ENCODE measurements at places on chromosomes 6 and 20.

DNA sequence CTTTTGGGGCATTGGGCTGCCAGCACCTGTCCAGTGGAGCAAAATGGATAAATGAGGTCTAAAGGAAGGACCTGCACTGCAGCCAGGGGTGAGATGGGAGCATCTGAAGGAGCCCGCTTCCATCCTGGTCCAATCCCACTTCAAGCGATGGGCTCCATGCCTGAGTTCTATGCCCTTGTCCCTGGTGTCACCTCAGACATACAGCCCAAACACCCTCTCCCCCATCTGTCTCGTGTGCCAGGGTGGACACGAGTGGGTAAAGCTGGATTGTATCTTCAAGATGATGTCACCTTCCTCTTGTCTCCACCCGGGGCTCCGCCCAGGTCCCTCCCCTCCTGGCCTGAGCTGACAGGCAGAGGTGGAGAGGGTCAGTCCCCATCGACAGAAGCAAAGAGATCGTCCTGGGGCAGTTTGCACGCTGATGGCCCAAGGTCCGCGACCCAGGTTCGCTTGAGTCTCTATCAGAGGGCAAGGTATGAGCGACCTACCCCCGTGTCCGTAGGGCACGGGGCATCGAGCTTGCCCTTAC is 544 bp downstream of the SMIM29 start:
- DNase-seq = no peak

DNA sequence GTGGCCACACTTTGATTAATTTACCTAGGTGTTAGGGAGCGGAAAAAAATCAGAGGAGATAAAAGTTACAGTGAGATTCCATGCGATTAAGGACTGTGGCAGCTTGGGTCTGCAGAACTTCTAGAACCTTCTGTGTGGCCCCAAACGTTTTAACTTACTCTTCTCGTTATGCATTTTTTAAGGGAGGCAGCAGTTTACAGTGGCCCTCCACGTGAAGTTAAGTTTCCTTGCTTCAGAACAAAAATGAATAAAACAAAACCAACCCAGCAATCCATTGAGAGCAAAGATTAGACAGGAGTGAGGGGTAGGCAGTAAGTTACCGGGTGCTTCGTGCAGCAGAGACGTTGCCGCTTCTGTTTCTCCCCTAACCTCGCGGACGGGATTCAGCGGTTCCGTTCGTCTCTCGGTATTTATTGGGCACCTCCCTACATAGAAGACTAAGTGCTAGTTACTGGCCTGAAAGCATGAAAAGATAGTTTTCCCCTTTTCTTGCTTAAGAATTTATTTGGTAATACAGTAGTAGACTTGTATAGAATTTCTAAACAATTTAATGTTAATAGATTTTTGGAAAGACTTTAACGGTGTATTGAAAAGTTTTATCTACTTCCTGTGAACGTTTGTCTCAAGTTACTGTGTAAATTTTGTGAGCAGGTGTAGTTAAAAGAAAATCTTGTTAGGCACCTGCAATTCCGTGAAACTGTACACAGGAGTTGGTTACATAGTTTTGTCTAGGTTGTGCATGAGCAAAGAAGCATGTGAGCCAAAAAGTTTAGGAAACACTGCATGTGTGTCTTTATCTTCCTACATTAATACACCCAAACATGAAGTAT is 1.1 kb downstream of the BAG2 start:
- DNase-seq = peak; percentile 7

DNA sequence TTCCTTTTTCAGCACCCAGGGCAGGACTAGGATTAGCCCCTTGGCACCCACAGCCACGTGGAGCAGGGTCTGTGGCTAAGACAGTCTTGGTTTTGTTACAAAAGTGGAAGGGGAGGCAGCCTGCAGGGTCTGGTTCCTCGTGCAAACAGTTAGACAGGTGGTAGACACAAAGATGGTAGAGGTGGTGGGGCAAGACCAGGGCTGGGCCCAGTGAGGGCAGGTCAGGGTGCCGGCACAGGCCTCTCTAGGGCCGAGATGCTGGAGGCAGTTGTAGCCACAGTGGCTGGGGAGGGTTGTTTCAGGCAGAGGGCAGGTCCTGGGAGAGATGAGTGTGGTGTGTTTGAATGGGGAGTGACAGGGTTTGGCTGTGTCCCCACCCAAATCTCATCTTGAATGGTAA is 161.6 kb downstream of the SMOC2 start:
- DNase-seq = no peak

- no peak for DNase-seq
Measured at GRCh38 chr6:4398791-4399190, 263.4 kb upstream of the ECI2 start.

- DNase-seq = no peak
Measured at GRCh38 chr6:75347898-75348610, 63.5 kb upstream of the TMEM30A start.

GRCh38 chr6:101462576-101462975 is 69.1 kb downstream of the GRIK2 start:
- DNase-seq = no peak

- DNase-seq = no peak
Measured at GRCh38 chr6:127949251-127949650, 48.4 kb upstream of the THEMIS start.

- DNase-seq = no peak
Measured at GRCh38 chr20:39083761-39084160, 121.6 kb downstream of the DHX35 start.

GRCh38 chr6:56374841-56375369 is 127.5 kb upstream of the COL21A1 start:
- DNase-seq = no peak

DNA sequence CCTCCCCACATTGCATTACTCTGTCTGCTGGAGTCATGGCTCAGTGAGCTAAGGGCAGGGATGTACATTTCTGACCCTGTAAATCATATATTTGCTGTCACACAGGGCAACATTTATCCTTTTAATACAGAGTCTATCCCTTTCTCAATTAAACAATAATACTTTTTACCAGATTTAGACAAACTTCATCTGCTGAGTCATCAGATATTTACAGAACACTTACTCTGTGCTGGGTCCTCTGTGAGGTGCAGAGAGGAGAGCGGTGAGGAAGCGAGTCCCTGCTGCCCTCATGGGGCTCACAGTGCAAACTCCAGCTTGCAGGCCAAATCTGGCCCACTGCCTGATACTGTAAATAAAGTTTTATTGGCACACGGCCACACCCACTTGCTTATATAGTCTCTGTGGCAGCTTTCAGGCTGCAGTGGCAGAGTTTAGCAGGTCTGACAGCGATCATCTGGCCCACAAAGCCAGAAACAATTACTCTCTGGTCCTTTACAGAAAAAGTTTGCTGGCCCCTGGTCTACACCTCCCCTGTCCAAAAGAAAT is 144.5 kb downstream of the CDH26 start:
- no peak for DNase-seq

- DNase-seq = no peak
Measured at GRCh38 chr20:2381303-2381702, 602 bp downstream of the TGM6 start.

DNA sequence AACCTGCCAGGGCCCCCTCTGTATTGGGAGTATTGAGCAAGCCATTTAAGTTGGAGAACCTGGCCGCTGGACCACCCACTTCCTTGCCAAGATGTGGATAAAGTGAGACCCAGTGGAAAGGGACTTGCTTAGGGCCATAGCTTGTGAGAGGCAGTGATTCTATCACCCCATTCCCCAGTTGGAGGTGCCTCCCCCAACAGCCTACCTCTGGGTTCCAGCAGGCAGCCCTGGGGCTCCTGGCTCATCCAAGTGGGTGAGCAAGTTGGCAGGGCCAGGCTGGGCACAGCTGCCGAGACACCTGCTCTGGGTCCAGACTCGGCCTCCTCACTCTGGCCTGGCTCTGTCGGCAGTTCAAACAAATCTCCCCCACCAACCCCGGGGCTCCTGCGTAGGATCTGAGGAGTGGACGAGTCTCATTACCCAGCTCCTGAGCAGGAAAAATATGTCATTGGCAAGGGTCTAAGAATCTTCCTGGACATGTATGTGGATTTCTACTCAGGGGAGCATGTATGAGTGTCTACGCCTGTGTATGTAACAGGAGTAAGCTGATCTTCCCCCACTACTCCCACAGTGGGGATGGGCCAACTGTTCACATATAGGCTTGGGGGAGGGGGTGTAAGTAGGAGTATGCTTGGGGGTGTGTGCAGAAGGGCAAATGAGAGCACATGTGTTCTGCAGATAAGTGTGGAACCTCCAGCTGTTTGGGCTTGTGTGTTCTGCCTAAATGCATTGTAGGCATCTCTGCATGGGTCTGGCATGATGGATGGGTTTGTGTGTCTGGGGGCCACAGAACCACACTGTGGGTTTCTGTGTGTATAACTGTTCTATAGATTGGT is 1.9 kb downstream of the ID1 start:
- DNase-seq = no peak

DNA sequence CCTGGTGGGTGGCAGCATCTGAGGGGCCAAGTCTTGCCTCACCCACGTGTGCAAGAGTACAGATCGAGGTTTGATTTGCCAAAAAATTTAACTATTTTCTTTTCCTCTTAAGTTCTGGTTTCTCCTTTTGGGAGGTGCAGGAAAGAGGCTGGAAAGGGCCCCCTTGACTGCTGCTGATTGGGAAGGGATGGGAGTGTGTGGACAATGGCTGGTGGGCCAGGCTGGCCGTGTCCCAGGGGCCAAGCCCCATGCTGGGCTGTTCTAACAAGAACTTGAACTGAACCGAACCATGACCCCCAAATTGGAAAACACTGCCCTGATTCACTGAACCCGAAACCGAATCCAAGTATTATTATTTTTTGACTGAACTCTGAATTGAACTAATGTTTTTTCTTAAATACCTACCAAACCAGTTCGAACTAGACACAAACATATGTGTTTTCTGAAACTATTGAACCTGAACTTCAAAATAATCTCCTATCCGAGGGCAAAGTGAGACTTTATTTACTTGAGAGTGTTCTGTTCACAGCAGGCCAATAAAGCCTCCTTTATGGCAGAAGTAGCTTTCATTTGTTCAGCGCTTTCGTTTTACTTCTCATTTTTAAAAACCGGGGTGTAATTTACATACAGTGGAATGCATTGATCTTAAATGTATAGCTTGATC is 91.2 kb downstream of the CDC5L start:
- DNase-seq = no peak

DNA sequence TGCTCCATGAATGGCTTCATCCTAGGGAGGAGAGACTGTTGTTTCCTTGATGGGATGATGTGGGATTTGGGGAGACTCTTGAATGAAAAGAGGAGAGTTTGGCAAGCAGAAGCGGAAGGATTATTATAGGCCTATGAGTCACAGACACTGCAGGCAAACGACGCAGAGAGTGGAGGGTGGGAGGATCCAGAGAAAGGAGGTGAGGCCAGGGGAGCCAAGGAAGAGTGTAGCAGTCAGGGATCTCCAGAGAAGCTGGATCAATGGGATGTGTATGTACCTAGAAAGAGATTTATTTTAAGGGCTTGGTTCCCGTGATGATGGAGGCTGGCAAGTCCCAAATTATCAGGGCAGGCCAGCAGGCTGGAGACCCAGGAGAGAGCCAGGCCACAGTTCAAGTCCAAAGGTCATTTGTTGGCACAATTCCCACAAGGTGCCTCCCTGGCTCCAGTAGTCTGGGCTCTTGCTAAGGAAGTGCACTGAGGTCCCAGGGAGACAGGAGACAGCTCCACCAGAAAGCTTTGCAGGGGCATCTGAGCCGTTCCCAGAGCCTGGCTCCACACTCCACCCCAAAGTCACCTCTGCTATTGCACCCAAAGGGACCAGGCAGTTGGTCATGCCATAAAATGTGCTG is 76.0 kb downstream of the ADTRP start:
- no peak for DNase-seq

GRCh38 chr6:157724138-157724820 is 98.8 kb upstream of the SNX9 start:
- no peak for DNase-seq

GRCh38 chr20:4476903-4477500 is 244.7 kb upstream of the PRND start:
- no peak for DNase-seq

- DNase-seq = no peak
Measured at GRCh38 chr20:20492521-20493332, 124.8 kb downstream of the INSM1 start.

DNA sequence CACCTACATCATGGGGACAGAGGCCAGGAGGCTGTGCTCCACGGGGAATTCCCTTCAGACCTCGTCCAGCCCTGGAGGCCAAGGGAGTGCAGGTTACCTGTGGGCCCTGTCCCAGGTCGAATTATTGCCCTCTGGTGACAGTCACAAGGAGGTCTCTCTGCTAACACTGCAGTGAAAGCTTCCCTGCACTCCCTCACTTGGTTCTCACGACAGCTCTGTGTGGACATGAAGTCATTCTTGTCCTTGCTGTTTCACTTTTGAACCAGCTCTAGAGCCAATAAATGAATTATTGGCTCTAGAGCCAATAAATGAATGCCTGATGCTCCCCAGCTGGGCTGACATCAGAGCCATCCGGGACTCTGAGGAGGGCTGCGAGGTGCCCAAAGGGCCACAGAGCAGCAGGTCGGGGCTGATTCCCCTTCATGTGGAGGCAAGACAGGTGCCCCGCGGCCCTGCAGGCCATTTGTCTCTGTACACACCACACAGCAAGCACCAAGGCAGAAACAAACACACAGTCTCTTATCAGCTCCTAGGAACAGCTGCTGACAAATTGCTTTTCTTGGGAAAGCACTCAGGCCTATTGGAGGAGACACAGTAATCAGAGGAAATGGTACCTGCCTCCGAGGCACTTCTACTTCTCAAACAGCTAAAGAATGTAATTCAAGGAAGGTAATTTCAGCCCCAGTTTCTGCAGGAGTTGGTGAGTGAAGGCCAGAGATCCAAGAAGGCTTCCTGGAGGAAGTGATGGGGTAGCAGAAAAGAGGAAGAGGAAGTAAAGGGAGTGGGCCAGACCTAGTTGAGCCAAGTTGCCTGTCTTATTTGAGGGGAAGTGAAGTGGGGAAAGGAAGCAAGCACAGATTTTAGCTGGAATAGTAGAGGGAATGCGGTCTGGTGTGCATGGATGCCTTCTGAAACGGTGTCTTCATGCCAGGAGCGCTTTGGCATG is 27.5 kb upstream of the TBXT start:
- no peak for DNase-seq

- DNase-seq = no peak
Measured at GRCh38 chr20:40690836-40691565, 2.0 kb upstream of the MAFB start.

DNA sequence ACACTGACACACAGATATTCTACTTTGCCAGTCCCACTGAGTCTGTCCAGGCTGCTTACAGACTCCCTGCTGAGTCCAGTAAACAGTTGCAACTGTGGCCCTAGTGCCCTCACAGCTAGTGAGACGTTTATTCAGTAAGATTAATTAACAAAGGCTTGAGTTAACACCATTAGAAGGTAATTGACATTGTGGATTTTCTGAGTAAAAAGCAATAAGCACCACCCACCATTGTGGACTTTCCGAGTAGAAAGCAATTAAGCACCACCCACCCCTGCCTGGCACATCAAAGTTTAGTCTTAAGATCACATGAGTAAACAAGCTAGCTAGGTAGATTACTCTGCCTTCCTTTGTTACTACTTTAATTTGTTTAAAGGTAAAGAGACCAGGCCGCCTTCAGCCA is 408.6 kb upstream of the IMPG1 start:
- no peak for DNase-seq

GRCh38 chr20:60888771-60889170 is 363.3 kb upstream of the CDH4 start:
- no peak for DNase-seq

- no peak for DNase-seq
Measured at GRCh38 chr6:40545954-40546353, 41.2 kb downstream of the LRFN2 start.

- DNase-seq = no peak
Measured at GRCh38 chr20:12482661-12483060, 526.1 kb upstream of the SPTLC3 start.

Measured in stimulated activated CD4-positive, alpha-beta T cell treated with anti-CD3 and anti-CD28 coated beads, TNF-alpha, amount 100 ng/mL, for 4 hours (primary cell).